ENCODE measurements at places on chromosomes 11 and 22. TPM values are rescaled to one million over a fixed set of nuclear protein-coding genes. Genes with fewer than 3 reads are reported as not detected.

DNA sequence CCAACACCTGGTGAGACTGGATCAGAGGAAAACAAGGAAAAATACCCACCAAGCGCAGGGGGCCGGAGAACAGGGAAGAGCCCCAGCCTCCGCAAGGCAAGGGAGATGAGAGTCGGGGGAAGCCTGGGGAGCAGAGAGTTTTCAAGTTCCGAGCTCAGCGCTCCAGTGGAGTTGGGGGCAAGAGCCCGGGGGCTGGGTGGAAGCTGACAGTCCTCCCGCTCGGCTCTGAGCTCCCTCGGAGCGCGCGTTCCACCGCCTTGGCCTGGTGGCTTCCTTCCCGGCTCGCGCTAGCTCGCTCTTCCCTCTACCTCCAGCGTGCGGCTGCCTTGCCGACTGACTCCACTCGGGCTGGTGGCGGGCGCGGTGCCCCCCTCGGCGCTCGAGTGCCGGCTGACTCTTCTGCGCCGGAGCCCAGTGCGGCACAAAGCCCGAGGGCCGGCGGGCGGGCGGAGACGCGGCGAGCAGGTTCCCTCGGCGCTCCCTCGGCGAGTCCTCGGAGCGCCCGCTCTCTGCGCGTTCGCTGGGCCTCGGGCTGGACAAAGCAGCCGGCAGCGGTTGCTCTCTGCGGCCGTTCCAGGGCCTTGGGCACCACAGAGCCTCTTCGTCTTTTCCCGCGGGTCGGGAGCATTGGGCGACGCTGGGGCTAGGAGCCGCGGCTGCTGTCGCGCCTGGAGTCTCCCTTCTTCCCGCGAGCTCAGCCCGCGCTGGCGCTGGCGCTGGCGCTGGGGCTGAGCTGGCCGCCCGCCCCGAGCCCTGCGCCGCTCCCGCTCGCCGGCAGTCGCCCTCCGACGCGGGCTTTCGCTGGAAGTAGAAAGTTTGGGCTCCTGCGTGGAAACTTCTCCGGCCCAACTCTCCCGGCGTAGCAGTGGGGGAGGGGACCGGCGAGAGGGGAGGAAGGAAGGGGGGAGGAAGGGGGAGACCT, 1.0 kb downstream of the PAX6 start:
- peak; percentile 79 for DNase-seq

DNA sequence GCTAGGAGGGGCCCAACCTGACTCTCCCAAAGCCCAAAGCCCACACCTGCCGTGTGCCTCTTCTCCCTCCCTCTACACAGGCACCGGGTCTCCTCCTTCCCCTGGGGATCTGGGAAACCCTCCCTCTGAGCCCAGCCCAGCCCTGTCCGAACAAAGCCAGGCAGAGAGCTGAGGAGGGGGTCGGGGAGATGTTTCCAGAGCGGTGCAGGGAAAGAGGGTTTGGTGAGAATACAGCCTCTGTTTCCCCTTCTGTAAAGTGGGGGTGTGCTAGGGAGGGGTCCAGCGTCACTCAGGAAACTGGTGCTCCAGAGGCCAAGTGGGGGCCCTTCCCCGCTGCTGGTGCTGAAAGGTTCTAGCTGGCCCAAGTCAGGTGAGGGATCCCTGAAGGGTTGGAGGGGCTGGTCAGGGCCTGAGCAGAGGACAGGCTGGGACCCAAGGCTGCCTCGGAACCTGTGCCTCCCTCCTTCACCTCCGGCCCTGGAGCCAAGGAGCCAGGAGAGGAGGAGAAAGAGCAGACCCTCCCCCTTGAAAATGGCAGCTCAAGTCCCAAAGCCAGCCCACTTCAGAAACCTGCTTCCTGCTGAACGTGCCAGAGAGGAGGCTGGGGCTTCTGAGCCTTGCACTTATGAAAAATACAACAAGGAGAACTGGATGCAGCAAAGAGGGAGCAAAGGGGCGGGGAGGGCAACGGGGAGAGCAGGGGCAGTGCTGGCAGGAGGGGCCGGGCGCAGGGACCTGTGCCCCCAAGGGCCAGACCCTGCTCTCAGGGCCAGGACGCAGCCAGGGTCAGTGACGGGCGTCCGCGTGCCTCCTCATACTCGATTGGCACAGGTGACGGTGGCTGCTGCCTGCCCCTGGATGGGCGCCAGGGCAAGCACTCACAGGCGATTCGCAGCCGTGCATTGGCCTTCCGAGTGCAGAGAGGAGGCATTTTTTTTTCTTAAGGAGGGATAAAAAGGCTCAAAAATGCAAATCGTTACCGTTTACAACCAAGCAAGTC, 43.2 kb downstream of the MACROD1 start:
- DNase-seq = no peak

GRCh38 chr11:65454311-65454695, 31.7 kb downstream of the NEAT1 start:
- peak; percentile 33 for DNase-seq

The KCTD21 gene
- polyA plus RNA-seq = 9.5 TPM

DNA sequence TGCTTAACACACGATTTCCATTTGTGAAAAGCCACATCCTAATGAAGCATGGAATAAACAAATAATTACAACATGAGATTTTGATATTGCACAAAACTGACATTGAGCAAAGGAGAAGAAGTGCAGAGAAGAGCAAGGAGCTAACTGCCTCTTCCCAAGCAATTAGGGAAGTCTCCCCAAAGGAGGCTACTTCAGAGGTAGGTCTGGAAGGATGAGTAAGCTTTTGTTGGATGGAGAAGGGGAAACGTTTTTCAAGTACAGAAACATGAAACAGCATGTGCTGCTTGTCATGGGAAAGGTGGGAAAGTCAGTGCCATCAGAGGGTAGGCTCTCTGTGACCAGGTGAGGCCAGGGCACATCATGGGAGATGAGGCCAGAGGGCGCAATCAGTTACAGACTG, 132.2 kb upstream of the SESN3 start:
- DNase-seq = no peak

GRCh38 chr11:130322126-130322525, 7.4 kb upstream of the ZBTB44 start:
- DNase-seq = no peak

- DNase-seq = no peak
These were observed 123.4 kb upstream of the SERPIND1 start for GRCh38 chr22:20650294-20651207.

DNA sequence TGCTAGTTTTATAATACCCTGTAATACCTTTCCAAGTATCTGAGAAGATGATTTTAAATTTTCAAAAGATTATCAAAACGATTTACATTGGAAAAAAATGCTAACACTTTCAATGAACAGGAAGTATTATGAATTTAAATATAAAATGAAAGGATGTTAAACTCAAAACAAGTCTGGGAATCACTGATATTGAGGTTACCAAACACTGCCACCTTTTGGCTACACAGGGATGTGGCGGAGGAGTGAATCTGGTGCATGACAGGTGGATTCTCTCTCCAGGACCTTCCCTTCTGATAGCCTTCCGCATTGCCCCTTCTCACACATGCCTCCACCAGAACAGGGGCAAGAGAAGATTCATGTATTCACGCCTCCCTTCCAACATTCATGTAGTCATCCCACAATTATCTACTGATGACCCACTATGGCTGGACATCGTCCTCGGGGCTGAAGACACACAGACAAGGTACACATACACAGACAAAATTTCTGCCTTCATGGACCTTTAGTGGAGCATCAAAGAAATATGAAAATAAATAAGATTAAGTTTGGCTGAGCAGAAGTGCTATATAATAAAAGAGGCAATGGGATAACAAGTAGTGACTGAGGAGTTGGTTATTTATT, 34.7 kb downstream of the ATG16L2 start:
- no peak for DNase-seq

GRCh38 chr22:17769013-17769715, 5.1 kb downstream of the BID start:
- no peak for DNase-seq

DNA sequence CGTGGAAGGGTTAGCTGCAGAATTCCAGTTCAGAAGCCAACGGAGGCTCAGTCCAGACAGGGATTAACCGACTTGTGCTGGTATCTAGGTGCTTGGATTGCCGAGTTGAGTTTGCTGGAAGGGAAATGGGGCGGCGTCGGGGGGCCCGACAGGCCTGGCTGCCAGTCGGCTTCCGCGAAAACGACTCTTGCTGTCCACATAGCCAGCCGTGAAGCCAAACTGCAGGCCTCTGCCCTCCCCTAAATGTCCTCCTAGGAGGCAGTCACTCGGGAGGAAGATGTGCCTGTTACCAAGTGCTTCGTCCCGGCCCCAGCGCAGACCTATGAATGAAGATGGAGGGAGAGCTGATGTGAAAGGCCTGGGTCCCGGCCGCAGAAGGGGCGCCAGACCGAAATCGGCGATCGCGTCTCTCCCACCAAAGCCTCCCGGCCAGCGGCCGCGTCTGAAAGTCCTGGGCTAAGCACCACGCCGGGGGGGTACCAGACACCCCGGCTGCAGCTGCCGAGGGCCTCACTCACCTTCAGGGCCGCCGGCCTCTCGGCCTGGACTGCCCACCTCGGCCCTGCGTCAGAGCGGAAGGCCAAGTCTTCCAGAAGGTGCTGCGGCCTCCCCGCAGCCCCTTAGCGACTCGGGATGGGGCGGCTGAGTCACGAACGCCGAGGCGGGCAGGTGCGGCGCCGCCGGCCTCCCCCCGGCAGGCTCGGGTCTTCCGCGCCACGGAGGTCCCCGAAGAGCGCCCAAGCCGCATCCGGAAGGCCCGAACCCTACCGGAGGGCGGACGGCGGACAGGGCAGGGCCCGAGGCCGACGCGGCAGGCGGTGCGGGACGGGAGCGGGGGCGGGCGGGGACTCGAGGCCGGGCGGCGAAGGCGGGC, 7.5 kb downstream of the DPAGT1 start:
- DNase-seq = no peak

DNA sequence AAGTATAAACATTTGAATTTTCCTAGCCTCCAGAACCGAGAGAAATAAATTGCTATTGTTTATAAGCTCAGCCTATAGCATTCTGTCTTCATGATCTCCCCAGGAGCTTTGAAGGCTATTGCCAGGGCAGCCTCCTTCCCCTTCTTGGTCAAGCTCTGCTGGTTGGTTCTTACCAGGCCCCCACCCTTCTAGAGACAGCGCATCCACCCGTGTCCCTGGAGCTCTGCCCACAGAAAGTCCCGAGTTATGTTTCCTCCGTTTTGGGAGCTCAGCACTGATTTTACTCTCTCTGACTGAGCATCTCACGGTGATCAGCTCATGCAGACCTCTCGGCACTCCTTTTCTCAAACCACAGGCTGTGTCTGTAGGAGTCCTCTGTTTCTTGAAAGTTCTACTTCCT, 123.8 kb upstream of the SORL1-AS1 start:
- DNase-seq = peak; percentile 43

The APLP2 gene
- polyA plus RNA-seq = 483 TPM

DNA sequence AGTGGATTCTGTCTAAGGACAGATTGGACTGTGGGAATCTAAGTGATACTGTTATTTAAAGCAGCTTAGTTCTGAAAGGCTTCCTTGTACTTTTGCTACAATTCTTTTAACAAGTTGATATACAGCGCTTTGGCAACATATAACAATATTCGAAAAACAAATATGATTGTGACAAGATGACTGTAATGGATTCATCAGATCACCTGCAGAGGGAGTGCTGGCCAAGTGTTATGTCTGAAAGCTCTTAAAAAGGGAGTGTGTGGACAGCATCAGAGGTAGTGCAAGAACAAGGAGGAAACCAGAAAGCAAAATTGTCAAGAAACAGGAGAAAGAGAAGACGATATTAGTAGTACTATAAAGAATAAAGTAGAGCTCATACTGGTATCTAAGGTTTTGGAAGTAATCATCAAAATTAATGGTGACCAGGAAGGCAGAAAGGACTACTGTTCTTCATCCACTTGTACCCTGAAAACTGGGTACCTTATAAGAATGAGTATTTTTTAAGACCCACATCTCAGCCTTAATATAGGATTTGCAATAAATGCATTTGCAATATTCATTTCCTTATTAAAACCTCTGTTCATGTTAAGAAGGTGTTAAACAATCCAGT, 1112.0 kb upstream of the CCDC90B start:
- DNase-seq = no peak

DNA sequence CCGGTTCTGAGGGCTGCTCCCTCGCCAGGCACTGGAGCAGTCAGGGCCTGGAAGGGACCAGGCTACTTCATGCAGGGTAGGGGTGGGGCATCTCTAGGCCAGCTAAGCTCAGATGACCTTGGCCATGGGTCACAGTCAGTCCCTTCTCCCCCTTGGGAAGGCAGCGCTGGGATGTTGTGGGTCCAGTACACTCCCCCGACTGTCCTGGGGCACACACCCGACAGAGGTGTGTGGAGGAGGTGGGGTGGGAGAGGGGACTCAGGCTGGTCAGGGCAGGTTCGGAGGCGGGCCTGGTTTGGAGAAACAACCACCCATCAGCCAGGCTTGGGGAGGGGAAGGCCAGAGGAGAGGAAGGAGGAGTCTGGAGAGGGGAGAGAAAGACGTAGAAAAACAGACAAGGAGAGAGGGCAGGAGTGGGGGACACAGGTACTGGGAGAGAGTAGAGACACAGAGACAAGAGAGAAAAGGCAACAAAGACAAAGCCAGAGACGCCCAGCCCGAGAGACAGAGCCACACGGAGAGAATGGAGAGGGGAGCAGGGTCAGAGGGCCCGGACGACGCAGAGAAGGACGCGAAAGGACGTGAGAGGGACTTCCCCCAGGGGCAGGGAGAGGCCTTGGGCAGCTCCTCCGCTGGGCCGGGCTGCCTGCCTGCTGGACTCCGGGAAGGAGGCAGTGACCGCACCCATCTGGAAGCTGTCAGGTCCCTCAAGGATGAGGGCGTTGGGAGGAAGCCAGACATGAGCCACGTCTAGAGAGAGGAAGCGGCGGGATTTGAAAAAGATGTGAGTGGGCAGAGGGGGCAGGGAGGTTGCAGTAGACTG, 30.6 kb upstream of the TSKU start:
- DNase-seq = peak; percentile 79

DNA sequence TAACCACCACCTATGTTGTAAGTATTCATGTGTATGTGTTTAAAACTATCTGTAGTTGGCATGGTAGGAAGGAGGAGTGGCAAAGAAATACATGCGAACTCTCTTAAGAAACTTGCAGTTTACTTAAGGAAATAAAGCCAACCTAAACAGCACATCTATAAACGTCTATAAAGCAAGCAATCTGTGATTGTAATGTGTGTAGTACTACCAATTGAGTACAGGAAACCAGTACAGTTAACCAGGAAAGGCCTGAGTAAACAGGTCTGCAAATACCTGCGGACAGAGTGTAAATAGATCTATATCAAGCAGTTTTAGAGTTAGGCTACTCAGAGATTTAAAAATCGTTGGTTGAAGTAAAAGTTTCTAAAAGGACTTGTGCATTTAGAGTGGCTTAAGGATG, 59.5 kb upstream of the AMOTL1 start:
- DNase-seq = no peak

DNA sequence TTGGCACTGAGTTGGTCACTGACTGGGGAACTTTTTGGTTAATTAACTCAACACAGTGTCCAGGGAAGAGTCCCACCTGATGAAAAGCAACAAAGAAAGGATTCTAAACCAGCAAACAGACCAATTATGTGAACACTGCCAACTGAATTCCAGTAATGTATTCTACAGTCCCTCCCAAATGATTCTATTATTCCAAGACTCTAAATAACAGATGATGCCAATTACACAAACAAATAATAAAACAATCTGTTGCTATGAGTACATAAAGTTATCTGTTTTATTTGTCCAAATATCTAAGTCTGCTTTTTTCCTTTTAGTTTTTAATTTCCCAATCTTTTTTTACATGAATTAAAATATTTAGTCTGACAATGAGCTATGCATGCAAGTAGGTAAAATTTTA, 98.3 kb upstream of the TP53AIP1 start:
- no peak for DNase-seq
